Ovary (tissue), 10 donors: ENCODE measurements at places on chromosomes 2 and 18.
A peak's percentile ranks its signal among the peaks of the same experiment; 100 is the strongest.

- no peak for DNase-seq
Observed at GRCh38 chr2:219335373-219335786, 2.8 kb upstream of the RESP18 start.

- no peak for DNase-seq
Observed at GRCh38 chr2:69308338-69308737, 78.7 kb downstream of the GFPT1 start.

GRCh38 chr2:141940709-141941108 is 190.1 kb downstream of the LRP1B start:
- no peak for DNase-seq

GRCh38 chr2:84931384-84931821 is 25.9 kb downstream of the TMSB10 start:
- DNase-seq, result no peak

DNA sequence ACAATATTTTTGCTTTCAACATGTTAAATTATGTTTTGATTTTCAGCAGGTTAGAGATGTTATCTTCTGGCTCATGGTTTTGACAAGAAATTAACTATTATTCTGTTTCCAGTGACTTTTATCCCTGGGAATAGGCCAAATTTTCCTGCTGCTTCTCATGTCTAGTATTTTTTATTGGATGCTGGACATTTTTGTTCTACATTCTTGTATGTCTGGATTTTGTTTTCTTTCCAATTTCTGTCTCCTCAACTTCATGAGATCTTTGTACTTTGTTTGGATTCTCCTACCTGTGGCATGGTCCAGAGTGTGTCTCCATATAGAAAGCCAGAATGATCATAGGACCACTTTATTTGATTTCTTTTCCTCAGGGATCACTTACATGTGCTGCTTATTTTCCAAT is 33.1 kb upstream of the MYO1B start:
- no peak for DNase-seq

DNA sequence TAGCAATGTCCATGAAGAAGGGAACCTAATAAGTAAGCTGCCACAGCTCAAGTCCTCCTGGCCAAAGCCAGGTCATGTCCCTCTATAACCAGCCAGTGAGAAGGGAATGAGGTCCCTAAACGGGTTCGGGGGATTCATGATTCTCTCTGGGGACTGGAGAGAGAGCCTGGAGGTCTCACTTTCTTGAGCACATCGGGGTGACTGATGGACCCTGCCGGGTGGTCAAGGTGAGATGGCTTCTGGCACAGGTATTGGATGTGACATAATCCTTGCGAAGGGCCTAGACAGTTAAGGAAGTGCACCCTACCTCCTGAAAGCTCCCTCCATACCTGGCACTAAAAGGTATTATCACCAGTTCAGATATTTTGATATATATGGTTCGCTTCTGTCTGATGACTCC is 45.7 kb downstream of the HRH4 start:
- DNase-seq, result no peak

DNA sequence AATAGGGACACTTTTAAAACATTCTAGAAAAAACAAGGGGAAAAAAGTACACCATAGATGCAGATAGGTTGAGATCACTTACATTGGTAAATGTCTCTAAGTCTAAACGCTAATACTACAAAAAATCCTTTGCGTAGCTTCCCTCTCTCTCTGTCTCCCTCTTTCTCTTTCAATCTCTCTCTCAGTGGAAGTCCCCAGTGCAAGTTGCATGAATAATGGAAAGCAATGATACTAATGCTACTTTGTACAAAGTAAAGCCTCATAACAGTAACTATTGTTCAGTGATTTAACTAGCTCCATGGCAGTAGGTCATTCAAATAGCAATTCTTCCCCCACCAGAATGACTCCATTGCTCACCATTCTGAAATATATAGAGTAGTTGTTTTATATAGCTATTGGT is 12.8 kb downstream of the MEIS1 start:
- no peak for DNase-seq

GRCh38 chr2:219902891-219903552 is 275.6 kb downstream of the SLC4A3 start:
- no peak for DNase-seq

- DNase-seq, result peak; percentile 68
Observed at GRCh38 chr2:237600205-237600846, 9.8 kb upstream of the RAB17 start.

DNA sequence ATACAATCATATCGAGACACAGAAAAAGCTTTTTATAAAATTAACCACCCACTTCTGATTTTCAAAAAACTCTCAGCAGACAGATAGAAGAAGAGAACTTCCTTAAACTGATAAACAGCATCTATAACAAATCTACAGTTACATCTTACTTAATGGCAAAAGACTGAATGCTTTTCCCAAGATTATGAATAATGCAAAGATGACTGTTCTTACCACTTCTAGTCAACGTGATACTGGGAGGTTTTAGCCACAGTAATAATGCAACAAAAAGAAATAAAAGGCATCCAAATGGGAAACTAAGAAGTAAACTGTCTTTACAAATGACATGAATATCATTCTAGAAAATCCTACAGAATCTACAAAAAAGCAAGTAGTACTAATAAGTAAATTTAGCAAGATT is 58.0 kb upstream of the TMEM247 start:
- no peak for DNase-seq

GRCh38 chr18:23102493-23103261 is 32.6 kb upstream of the CABLES1 start:
- no peak for DNase-seq

GRCh38 chr2:69844560-69844959 is 15.1 kb downstream of the GMCL1 start:
- no peak for DNase-seq

- no peak for DNase-seq
Observed at GRCh38 chr2:146853741-146854444, 990.9 kb upstream of the ACVR2A start.

GRCh38 chr2:157258520-157259326 is 1.2 kb downstream of the GALNT5 start:
- DNase-seq, result no peak

- DNase-seq, result no peak
Observed at GRCh38 chr2:51424418-51424817, 392.5 kb upstream of the NRXN1 start.

GRCh38 chr2:60541056-60541651 is 12.3 kb downstream of the BCL11A start:
- DNase-seq, result no peak

- no peak for DNase-seq
Observed at GRCh38 chr18:46215902-46216723, 111.9 kb downstream of the HAUS1 start.

- no peak for DNase-seq
Observed at GRCh38 chr18:45321520-45321919, 293.8 kb upstream of the SLC14A2 start.

DNA sequence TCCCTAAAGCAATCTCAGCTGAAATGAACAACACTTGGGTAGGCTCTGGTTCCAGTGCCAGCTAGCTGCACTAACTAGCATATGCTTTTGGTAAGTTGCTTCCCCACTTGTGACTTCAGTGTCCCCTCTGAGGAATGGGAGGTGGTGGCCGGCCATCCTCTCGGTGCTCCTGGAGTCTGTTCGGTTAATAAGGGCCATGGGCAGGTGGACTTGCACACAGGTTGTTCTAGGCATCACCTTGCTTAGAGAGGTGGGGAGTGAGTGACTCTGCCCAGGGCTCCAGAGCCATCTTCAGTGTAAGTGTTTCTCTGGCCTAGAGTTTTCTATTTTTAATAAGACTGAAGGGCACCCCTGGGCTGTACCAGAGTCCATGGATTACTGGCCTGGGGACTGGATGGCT is 18.8 kb upstream of the TAF1B start:
- no peak for DNase-seq

- no peak for DNase-seq
Observed at GRCh38 chr18:72201032-72201431, 343.1 kb downstream of the CBLN2 start.

GRCh38 chr2:26735097-26735496 is 29.0 kb upstream of the SLC35F6 start:
- DNase-seq, result no peak

GRCh38 chr2:28484835-28485234 is 11.0 kb upstream of the PLB1 start:
- no peak for DNase-seq

DNA sequence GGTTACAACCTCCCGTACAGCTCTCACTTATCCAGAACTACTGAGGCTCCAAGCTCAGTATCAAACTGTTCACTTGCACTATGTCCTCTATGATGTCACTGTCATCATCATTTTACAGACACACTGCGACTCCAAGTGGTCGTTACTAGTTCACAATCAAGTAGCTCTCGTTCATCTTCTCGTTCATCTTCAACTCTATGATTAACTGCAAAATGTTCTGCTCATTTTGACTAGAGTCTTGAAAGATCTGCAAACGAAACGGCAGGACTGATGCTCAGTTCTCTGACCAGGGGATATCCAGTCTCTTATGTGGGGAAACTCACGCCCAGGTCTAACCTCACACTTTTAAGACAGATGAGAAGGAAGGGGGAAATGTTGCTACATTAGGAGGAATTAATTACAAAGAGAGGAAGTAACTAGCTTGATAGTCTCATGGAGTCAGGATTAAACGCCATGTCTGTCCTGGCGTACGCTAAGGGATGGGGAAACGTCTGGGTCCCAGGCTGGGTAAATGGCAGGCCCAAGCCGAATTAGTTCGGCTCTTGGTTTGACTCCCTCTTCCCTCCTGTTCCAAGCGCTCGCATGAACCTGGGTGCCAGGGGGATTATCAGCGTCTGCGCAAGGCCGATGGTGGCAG is 794 bp upstream of the CHCHD5 start:
- no peak for DNase-seq

- no peak for DNase-seq
Observed at GRCh38 chr18:69980509-69980908, 32.8 kb upstream of the CD226 start.

DNA sequence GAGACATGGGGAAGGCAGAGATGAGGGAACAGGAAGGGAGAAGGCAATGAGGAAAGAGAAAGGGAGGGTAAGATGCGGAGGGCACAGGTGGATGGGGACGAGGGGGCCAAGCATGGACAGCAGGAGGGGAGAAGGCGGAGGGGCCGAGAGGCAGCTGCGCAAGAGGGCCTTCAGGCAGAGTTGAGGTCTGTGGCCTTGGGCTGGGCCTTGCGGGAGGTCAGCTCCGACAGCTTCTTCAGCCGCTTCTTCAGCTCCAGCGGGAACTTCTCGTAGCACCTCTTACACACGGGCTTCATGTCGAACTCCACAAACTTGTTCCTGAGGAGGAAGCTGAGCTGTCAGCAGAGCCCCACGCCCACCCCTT is 6.9 kb upstream of the GPR17 start:
- no peak for DNase-seq

DNA sequence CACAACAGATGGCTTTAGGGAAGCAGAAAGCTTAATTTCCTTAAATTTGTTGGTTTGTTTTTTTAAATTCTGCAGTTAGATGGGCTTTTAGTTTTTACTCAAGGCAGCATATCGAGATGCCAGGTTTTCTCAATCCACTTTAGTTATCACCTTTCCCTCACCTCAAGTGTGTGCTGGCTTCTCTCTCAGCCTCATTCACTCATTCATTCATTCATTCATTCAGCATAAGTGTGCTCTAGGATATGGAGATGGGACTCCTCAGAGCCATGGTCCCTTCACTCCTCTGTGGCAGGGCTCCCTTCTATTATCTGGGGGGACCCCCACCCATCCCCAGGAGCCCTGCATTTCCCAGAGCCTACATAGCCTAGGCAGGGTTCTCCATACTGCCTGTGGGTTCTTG is 19.0 kb downstream of the VIL1 start:
- no peak for DNase-seq

DNA sequence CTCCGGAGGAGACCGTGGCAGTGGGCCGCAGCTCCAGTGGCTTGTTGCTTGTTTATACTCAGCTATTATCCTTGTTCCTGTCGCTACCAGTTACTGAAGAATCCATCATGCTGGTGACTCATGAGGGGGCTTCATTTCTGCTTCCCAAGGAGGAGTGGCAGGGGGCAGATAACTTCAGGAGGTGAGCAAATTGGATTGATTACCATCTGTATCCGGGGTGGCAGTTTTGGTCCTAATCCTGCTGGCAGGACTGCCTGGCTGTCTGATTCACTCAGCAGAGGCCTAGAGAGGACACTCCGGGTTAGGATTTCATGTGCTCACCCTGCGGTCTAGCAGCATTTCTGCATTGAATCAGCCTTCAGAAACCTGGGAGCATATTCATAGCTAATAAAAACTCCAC is 230.0 kb downstream of the ACTR3 start:
- no peak for DNase-seq

DNA sequence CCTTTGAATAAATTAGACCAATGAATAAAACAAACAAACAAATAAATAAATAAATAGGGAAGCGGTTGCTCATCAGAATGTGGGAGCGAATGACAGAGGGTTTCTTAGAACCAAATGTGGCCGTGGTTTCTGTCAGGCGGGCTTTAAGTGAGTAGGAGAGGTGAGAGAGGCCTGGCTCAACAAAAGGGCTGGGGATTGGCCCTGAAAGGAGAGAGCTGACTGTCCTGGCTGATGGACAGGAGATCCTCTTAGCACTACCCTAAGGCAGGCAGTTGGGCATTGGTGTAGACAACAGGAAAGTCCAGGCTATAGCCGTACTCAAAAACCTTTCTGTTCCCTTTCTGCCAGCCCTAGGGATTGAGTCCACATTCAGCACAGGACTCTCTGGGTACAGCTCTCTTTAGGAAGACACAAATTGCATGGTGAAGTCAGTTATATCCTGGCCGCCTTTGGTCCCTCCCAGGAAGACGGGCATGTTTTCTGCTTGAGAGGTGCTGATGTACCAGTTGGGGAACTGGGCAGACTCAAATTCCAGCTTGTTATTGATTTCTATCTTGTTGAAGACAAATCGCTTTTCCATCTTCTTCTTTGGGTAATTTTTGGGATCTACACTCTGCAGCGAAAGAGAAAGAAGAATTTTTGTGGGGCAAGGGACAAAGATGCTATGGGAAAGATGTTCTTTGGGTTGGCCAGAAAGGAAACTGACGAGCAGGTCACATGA is 6.5 kb downstream of the IL1B start:
- DNase-seq, result no peak

- no peak for DNase-seq
Observed at GRCh38 chr18:23710068-23710527, 20.8 kb downstream of the LAMA3 start.

DNA sequence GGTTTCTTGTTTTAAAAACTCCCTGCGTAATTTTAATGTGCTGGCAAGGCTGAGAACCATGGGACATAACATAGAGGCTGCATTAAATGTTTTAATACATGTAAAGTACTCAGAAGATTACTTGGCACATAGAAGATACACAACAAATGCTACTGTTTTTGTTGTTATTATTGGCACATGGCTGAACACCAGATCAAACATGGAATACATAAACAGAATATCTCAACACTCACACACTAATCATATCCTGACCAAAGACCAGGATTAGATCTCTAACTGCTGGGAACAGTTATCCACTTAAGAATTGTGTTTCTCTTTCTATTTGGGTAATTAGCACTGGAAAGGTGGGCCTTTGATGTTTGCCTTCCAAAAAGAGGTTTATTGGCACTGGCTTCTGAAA is 69.3 kb downstream of the KCNE4 start:
- no peak for DNase-seq

GRCh38 chr2:15364561-15364960 is 196.6 kb downstream of the NBAS start:
- no peak for DNase-seq
